ENCODE measurements at places on chromosomes 11 and 22.

GRCh38 chr22:43197271-43197941, 10.5 kb upstream of the TTLL12 start:
- DNase-seq = no peak

DNA sequence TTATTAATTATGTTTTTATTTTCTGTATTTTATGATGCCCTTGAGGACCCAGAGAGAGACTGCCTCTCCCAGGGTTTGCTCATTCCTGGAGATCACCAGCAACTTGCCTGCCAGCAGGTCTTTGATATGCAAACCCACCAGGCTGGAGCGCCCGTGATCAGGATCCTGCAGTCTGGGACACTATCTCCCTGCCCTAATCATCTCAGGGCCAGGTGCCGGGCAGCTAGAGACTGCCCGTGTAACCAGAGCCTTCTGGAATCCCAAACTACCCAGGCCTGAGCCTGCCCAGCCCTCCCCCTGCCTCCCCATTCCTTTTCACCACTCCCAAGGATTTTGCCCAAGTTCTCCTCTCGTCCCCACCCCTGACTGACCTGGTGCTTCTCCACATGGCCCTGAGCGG, 52.2 kb upstream of the B3GAT1 start:
- DNase-seq = no peak

DNA sequence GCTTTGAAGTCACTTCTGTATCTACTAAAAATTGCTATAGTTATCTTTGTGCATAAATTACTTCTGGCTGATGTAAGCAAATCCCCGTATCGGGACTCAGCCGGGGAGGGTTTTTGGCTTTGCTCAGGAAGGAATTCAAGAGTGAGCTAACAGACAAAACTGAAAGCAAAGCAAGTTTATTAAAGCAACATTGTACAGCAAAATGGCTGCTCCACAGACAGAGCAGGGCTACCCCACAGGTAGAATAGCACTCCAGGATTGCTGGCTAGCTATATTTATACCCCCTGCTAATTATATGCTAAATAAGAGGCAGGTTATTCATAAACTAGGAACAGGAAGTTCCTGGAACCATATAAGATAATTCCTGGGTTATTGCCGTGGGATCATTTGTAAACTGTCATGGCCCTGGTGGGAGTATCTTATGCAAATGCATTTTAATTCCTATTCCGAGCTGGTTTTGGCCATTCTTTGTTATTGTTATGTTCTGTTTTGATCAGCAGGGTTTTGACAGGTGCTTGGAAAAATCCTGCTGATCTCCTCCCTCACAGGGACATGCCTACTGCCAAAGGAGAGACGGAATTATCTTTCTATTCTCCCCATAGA, 15.2 kb downstream of the MIF start:
- DNase-seq = peak; percentile 41

- no peak for DNase-seq
Measured at GRCh38 chr22:45424241-45424731, 10.8 kb downstream of the RIBC2 start.

DNA sequence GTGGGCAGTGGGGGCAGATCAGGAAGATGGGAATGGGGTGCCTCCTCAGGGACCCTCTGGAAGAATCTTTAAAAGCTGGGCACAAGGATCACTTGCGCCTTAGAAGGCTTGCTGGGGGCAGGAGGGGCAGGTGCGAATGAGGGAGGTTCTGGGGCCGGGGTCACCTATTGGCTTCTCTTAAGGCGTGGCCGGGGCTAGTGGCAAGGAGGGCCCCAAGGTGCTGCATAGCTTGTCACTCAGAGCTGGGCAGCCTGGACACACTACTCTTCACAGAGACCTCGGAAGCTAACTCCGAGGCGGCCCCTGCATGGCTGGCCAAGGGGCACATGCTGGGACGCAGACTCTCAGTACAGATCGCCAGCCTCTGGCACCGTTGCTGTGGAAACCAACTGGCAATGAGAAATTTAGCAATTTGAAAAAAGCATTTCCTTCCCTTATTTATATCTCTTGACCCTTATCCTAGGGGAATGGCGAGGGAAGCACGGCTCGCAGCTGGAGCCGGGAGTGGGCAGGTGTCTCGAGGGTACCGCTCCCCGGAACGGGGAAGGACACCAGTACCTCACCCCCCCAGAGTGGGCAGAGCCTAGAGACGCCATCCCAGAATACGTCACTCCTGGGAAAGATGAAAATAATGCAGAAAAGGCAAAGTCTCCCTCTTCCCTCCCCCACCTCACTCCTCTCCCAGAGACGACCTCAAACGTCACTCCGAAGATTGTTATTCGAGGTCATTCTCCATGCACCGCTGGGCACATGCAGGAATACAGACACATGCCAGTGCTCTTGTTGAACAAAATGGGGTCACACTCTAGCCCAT, 188.1 kb downstream of the CTTN start:
- no peak for DNase-seq

GRCh38 chr11:100740440-100740839, 53.4 kb downstream of the ARHGAP42 start:
- DNase-seq = no peak

DNA sequence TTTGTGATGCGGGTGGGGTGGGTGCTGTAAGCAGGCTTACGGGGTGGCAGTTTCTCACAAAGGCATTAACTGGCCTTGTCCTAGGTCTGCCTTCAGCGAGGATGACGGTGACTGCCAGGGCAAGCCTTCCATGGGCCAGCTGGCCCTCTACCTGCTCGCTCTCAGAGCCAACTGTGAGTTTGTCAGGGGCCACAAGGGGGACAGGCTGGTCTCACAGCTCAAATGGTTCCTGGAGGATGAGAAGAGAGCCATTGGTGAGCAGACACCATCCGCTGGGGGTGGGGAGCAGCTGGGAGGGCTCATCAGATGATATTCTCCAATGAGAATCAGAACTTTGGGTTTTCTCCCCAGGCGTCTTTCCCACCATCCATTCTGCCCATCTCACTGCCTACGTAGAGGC, 5.8 kb downstream of the TCN2 start:
- no peak for DNase-seq

DNA sequence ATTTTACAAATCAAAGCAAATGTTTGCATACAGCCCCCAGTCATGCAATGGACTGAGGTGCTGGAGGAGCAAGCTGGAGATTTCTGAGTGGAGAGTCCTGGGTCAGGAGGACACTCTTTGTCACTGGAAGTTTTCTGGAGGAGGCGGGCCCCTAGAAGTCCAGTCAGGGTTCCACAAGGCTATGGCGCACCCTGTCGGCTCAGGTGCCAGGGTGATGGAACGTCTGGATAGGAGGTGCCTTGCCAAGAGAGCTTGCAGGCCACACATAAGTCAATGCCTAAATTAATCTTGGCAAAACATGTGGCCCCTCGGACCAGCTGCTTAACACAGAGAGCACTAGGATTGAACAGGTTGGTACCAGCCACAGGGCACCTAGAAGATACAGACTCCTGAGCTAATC, 174.7 kb upstream of the CADM1 start:
- DNase-seq = peak; percentile 25

DNA sequence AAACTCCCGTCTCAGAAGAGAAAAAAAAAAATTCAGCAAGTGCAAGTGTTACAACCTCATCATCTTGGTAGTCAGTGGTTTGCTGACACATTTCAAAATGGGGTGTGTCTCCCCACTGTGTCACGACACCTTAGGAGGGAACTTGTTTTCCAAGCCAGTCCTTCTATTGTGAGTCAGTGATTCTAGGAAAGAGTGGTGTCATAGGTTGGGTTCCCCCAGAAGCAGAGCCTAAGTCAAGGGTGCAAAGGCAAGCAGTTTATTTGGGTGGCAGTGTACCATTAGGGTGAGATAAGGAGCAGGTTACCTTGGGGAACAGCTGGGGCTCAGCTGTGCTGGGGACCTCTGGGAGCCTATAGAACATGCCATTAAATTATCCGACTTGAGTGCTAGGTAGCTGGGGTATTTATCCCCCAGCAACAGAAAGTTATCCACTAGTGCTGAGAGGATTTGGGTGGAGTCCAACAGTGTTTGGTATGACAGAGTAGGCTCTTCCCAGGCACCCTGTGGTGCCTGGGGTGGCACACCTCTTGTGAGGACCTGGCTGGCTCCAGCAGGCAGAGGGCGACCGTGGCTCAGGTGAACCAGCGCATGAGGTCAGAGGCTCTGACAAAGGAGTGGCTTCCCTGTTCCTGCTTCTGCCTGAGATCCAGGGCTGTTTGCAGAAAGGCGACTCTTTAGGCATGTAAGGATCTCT, 41.7 kb downstream of the KIAA1671 start:
- DNase-seq = peak; percentile 91

GRCh38 chr11:106031202-106031810, 9.3 kb upstream of the MSANTD4 start:
- DNase-seq = no peak

DNA sequence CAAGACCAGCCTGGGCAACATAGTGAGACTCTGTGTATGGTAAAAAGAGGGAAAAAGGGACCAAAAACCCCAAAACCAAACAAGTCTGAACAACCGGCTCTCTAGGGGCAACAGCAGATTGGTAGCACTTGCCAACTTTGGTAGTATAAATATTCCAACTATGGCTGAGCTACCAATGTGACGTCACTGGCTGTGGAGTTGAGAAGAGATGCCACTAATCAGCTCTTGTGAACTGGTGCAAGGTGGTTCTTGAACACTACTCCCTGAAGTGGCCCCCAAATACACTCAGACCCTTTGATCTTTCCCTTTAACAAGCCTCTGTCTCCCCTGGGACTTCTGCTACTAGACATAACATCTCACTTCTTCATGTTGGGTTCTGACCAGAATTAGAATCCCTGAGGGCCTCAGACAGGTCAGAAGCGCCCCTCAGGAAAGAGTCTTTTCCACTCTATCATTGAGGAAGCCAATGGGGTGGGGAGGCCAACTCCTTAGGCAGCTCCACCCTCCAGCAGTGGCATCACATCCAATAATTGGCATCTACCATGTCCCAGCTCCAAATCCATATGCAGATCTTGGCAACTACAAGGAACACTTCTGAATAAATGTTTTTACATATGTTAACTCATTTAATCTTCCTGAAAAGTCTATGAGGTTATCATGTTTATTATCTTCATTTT, 49.2 kb downstream of the RPL27A start:
- no peak for DNase-seq

DNA sequence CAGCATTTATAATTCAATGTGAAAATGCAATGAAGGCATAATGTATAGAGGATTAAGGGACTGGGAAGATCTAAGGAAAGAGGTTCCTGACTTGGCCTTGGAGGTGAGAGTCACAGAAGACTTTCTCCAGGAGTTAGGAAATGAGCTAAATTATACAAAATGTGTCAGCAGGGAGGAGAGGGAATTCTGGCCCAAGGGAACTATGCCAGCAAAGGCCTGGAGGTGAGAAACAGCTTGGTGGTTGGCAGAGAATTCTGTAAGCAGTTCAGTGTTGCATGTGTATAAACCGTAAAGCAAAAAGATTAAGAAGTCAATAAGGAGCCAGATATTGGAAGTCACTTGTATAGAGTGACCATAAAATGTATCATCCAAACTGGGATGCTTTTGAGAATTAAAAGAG, 142.2 kb upstream of the SESN3 start:
- no peak for DNase-seq

GRCh38 chr11:63552921-63553320, 10.3 kb downstream of the PLAAT2 start:
- no peak for DNase-seq

GRCh38 chr22:45584121-45584570, 81.5 kb downstream of the FBLN1 start:
- DNase-seq = no peak

- DNase-seq = peak; percentile 57
Measured at GRCh38 chr11:86782742-86783141, 17.6 kb upstream of the PRSS23 start.

DNA sequence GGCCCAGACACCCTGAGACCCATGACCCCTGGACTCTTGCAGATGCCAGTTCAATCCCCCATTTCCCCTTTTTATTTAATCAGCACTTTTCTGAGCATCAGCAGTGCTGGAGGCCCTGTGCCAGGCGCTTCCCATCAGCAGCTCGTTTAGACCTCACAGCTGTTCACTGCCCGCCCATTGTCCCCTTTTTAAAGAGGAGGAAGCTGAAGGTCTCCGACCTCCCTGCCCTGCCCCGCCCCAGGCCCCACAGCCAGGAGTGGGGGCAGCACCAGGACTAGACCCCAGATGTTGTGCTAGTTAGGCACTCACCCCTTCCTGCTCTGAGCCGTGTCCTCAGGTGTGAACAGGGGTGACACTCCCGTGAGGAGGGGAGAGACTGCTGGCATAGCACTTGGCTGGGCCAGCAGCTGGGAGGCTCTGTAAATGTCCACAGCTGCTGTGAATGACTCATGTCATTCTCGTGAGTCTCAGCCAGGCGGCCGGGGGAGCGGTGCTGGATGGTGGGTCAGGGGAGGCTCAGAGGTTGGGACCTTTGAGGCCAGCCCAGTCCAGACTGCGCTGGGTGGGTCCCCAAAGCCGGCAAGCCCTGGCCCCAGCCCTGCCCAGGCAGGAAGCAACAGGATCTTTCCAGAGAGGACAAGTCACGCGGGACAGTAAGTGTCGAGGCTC, 19.9 kb downstream of the EMID1 start:
- DNase-seq = peak; percentile 41

DNA sequence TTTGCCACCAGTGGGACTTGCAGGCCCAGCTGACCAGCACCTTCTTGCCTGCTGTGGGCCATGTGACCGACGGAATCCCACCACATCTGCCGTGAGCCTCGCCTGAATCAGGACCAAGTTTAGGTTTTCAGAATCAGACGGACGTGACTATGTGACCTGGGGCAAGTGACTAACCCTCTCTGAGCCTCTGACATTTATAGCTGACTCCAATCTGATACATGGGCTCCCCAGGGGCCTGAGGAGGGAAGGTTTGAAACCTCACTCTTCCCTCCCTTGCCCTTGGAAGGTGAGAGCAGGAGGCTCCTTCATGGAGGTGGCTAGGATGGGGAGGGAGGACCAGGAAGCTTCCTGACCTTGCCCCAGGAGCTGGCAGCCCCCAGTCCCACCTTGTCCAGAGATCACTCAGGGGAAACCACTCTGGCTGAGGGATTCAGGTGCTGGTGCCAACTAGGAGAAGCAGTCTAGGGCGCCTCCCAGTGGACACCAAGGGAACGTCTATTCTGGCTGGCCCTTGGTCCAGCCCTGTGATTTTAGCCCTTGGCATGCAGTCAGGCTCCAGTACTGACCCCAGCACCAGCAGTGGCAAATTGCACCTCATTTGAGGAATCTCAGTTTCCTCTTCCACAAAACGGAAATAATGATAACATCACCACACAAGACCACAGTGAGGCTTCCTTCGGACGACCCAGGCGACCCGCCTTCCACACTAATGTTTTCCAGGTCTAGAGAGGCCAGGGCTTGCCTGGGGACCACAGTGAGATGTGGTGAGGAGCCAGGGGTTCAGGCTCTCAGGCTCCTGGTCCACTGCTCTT, 47.2 kb upstream of the SYT7 start:
- peak; percentile 78 for DNase-seq

DNA sequence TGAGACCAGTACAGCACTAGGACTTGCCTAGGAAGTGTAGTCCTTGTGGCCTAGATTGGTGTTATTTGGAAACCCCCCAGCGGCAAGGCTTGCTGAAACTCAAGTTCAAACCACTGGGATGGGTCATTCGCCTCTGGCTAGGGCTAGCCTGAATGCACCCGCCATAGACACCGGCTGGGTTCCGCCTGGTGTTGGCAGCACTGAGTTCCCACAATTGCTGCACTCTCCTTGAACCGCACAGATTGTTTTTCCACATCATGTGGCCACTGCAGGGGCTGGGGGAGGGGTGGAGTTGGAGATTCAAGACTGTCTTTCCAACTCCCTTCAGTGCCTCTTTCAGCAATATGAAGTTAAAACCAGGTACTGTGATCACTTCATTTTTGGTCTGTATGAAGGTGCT, 43.1 kb downstream of the CCDC73 start:
- DNase-seq = no peak

All from small intestine (tissue), 16 donors.